CD4-positive, CD25-positive, alpha-beta regulatory T cell (primary cell): ENCODE measurements at places on chromosomes 1 and 21.
A peak's percentile ranks its signal among the peaks of the same experiment; 100 is the strongest.

DNA sequence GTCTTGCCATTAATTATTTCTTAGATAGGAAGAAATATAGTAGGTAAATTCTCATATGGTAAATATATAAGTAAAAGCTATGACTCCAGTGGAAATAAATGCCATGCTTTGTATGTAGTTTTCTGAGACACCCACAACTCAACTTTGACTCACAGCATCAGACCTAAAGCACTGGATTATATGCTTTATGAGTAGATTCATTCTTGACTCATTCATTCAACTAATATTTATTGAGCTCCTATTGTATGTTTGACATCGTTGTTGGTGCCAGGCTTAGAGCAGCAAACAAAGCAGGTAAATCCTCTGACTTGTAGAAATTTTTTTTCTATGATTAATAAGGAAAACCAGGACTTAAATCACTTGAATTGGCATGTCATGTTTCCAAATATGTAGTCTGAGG is 211.4 kb downstream of the PTPRC start:
- no peak for DNase-seq

GRCh38 chr1:38926091-38926490 is 15.5 kb downstream of the RHBDL2 start:
- DNase-seq = no peak

GRCh38 chr21:43195121-43196021 is 26.6 kb downstream of the CRYAA start:
- no peak for DNase-seq

- DNase-seq = no peak
Measured at GRCh38 chr1:157154940-157155514, 16.8 kb upstream of the ETV3 start.

GRCh38 chr1:233252441-233252840 is 43.1 kb downstream of the PCNX2 start:
- no peak for DNase-seq

GRCh38 chr1:93021539-93022134 is 57.4 kb upstream of the MTF2 start:
- DNase-seq = peak; percentile 73

DNA sequence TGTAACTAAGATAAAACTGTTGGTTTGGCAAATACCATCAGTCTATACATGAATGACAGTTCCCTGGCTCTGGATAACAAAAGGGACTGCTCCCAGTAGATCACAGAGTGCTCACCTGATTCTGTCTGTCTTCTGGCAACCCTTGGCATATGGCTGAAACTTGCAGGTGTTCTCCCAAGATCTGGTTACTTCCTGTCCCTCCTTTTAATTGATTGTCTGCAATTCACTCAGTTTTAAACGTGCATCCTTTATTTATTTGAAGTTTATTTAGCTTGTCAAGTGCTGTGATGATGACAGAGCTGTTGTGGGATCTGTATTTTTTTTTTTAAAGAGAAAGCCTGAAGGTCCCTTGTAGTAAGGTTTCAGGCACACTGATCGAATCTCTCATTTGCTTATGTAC is 3.4 kb downstream of the KCNA3 start:
- peak; percentile 19 for DNase-seq

- DNase-seq = no peak
Measured at GRCh38 chr1:44811234-44811633, 2.9 kb downstream of the BTBD19 start.

DNA sequence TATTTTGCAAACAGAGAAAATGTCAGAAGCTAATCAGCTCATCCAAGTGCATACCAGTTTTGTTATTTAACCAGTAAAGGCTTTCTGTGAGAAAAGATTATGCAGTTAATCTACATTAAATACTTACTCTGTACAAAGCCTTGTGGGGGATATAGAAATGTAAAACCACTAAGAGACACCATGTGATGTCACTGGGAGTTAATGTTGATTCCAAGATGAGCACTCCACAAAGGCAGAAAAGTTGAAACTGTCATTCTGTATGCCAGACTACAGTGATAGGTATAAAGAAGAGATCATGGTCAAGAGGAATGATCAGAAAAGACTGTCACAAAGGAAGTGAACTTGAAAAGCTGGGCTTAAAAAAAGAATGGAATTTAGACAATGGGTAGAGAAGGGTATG is 100.3 kb upstream of the SGIP1 start:
- no peak for DNase-seq

- no peak for DNase-seq
Measured at GRCh38 chr1:246146804-246147523, 360.1 kb downstream of the SMYD3 start.

- DNase-seq = no peak
Measured at GRCh38 chr21:44919913-44920693, 596 bp downstream of the ITGB2 start.

DNA sequence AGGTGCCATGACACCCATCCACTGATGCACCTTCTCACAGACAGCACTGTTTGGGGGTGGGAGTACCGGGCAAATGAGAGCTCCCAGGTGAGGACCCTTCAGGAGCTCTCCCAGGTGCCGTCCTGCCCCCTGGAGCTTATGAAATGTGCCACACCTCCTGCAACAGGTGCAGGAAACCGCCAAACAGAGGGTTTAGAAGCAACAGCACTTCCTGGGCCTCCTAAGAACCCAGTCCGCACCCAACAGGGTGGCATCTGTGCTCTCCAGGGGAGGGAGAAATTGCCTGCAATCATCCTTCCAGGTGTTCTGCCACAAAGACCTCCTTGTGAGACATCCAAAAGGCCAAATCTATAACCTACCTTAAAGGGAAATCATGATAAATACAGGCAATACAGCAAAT is 87.7 kb upstream of the ATP1B1 start:
- no peak for DNase-seq

DNA sequence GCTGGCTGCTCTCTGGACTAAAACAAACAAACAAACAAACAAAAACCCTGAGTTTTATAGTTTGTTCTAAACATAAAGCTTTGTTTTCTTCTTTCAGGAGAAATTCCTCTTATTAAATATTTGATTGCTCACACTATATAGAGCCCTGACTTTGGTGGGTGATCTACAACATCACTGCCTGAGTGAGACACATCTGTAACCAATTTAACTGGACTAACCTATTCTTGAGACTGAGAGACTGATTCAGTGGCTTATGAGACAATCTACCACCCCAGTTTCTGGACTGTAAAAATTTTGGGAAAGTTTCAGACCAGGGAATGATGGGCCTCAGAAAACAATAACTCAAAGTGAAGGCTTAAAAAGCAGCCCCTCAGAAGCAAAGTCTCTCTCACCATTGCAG is 537.0 kb downstream of the NEGR1 start:
- DNase-seq = no peak

DNA sequence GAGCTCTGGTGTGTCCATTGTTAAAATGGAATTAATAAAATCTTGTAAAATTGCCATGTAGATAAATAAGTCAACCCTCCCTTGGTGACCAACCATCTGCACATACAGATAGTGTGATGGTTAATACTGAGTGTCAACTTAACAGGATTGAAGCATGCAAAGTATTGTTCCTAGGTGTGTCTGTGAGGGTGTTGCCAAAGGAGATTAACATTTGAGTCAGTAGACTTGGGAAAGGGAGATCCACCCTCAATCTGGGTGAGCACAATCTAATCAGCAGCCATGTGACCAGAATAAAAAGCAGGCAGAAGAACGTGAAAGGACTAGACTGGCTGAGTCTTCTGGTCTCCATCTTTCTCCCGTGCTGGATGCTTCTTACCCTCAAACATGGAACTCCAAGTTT is 174.8 kb downstream of the LTN1 start:
- DNase-seq = no peak

DNA sequence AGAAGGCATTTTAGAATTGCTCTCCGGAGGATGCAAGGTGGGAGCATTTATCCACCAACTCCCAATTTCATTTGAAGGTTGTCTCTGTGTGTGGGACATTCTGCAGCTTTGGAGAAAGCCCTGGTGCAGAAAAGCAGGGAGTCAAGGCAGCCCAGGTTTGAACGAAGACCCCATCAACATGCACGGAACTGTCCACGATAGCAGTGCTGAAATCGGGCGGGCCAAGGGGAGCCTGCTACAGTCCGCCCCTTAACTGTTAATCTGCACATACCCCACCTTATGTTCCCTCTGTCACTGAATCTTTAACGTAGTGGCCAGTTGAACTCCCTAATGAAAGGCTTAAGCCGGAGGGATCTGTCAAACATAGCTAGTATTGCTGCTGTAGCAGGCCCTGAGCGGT is 68.8 kb upstream of the C1orf174 start:
- DNase-seq = no peak

DNA sequence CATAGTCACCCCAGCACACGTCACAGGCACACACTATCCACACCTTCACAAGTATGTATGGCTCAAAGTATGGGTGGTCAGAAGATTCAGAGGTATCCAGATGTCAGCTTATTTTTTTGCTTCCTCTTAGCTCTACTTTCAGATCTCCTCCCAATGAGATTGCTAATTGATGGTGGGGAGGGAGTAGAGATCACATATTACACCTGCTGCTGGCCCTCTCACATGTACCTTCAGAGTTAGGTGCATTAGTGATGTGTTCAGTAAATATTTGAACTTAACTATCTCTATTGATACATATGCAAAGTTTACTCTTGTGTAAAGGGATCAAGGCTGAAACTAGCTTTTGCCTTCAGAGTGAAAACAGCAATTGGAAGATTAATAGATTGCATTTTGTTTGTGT is 262.6 kb downstream of the PCP4 start:
- DNase-seq = no peak

DNA sequence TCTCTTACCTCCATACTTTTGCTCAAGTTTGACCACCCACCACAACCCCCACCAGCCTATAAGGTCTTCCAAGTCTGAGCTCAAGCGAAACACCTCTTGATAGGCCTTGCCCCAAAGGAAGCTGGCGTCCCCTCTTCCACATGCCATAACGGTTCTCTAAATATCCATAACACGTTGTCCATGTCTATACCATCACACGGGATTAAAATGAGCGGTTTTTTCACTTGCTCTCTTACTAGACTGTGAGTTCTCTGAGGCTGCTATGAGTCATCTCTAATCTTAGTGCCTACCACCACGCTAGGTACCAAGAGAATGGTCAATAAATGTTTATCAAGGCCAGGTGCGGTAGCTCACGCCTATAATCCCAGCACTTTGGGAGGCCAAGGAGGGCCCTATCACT is 41.0 kb downstream of the WASF2 start:
- DNase-seq = no peak

DNA sequence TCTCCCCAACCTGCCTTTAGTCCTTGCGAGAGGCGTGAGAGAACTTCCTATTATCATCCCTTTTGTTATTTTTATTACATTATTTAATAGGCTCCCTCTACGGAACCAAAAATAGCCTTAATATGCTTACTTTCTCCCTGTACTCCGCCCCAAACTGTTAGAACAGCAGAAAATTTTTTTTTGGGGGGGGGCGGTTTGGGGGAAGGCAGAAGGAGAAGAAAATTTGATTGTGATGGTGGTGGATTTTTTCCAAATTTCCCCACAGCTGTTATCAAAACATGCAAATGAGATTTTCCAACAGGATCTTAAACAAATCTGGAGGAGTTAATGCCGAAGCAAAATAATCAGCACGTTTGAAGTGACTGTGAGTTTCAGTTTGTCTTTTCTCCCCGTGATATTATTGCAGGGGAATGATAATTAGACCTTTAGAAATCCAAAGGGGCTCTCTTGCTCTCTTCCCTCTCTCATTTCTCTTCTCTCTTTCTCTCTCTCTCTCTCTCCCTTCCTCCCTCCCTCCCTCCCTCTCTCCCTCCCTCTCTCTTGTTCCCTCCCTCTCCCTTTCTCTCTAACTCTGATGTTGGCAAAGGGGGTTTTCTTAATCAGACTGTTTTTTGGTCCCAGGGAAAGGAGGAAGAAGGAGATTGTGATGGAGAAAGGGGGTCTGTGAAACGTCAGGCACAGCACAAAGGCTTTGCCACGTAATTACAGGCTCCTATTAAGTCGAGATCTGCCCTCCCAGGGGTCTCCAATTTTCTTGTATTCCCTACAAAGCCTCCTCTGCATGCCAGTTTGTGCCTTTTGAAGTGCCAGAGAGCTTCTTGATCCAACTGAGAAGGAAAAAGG is 1.1 kb upstream of the PRRX1 start:
- DNase-seq = no peak

DNA sequence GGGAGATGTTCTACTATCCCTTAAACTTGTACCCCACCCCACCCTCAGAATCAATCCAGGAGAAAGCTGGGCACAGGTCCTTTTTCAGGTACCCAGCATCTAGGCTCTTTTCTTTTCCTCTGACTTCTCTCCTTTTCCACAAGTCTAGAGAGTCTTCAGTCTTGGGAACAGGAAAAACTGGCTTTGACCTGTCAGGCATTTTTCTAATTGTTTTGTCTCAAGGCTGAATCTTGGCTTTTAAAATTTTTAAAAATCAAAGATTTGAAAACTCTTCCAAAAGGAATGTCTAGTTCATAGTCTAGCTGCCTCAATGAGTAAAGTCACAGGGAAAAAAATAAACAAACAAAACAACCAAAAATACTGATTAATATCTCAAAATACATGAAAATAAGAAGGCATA is 161.5 kb downstream of the HFM1 start:
- DNase-seq = no peak

- DNase-seq = no peak
Measured at GRCh38 chr1:206464456-206464964, 5.8 kb upstream of the IKBKE start.

GRCh38 chr1:42165511-42166210 is 1.1 kb upstream of the GUCA2A start:
- DNase-seq = no peak

GRCh38 chr1:214019499-214019898 is 31.7 kb downstream of the PROX1 start:
- no peak for DNase-seq

- no peak for DNase-seq
Measured at GRCh38 chr1:155983191-155984024, 5.1 kb upstream of the ARHGEF2 start.

GRCh38 chr1:96721416-96722160 is at the start of gene PTBP2:
Gene PTBP2, plus strand, starts transcription at chr1:96721784. Its CDS starts 81 bp downstream, at chr1:96721865.
- DNase-seq = peak; percentile 86

- no peak for DNase-seq
Measured at GRCh38 chr21:42676808-42677207, 23.4 kb downstream of the PDE9A start.
